ENCODE measurements at places on chromosomes 2 and 18. TPM values are rescaled to one million over a fixed set of nuclear protein-coding genes. Genes with fewer than 3 reads are reported as not detected.
A peak's percentile ranks its signal among the peaks of the same experiment; 100 is the strongest.

Gene SNORC
- 3.4 TPM for total RNA-seq

Gene PLCD4
- 0.28 TPM for total RNA-seq

Gene CDKL4
- total RNA-seq: 0.46 TPM

Gene SKA1
- total RNA-seq: 15.7 TPM

Gene XIRP2
- 0.87 TPM for total RNA-seq

Gene CD8A
- 0.44 TPM for total RNA-seq

Gene SKOR2
- total RNA-seq: 0.34 TPM

GRCh38 chr18:42176599-42176998 is 221.6 kb downstream of the PIK3C3 start:
- DNase-seq: no peak

- DNase-seq: no peak
Observed at GRCh38 chr18:2894131-2894840, 47.5 kb downstream of the EMILIN2 start.

DNA sequence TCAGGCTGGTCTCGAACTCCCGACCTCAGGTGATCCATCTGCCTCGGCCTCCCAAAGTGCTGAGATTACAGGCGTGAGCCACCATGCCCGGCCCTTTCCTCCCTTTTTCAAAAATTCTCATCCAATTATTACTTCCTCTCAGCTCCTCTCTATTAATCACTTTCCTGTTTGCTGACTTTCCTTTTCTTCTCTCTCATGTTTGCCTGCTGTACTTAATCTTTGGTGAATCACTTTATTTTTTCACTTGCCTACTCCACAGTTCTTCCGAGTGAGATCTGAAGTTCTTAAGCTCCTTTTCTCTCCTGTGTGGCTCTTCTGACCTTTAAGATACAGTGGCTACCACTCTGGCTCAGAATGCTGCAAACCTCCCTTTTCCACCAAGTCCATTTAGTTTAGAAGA is 126.3 kb upstream of the SERTAD2 start:
- no peak for DNase-seq

DNA sequence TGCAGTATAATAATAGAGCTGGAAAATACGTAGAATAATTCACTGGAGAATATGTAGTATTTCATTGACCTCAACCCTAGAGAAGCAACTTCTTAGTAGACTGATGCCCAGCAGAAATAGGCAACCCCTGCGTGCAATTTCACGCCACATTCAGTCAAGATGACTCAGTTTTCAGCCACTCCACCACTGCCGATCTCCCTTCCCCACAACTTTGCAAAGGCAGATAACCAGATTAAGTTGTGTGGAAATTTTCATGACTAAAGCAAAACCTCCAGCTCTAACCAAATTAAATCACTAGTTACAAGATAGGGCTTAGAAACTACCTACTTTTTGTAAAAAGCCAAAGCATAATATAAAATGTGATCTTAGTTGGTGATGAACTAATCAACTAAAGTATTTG is 63.3 kb upstream of the STK17B start:
- DNase-seq: no peak

GRCh38 chr2:26576565-26577441 is 64.4 kb downstream of the CIB4 start:
- DNase-seq: no peak

GRCh38 chr2:196925768-196926561 is 542 bp downstream of the PGAP1 start:
- peak; percentile 35 for DNase-seq

DNA sequence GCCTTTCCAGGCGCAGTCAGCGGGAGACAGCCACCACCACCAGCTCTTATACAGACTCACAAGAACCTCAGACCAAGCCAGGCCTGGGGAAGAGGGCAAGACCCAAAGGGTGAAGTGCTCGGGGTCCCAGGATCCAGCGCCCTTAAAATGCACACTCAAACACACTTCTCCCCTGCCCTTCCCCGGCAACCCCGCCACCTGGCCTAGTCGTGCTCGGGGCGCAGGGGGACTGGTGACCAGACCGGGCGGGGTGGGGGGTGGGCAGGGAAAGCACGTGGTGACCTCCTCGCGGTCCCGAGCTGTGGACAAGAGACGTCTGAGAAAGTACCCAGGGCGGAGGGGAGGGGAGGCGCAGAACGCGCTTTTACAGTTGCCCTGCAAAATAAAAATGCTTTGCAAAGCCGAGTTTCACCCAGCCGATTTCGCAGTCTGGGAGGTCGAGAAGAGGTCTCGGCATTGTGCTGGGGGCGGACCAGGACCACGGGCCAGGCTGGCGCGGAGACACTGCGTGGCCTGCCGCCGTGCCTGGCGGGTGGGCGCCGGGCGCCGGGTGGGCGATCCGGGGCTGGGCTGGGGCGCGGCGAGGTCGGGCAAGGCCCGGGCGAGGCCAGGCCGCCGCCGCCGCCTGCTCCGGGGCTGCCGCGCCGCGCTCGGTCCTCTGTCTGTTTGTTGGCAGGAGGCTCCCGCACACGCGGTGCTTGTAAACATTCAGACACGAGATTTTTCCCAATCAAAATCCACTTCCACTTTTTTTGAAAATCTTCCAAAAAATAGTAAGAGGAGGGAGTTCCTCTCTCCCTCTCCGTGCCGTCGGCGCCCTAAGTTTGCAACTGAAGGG is 2.0 kb downstream of the BCL11A start:
- peak; percentile 33 for DNase-seq

- no peak for DNase-seq
Observed at GRCh38 chr18:25518716-25519053, 166.7 kb upstream of the ZNF521 start.

DNA sequence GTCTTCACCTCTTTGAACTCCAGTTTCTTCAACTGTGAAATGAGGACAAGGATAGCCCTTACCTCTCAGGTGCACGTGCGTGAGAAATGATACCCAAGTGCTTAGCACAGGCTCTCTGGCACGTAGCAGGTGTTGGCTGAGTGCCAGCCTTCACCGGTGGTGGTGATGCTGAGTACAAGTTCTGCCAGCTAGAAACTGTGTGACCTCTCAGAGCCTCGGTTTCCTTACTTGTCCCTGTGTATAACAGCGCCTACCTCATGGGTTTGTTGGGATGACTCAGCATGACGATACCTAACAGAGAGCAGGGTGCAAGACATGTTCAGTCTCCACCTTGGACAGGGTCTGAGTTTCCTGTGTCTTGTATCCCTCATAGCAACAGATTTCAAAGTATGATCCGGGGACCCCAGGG is 205.1 kb downstream of the TNS1 start:
- DNase-seq: no peak

DNA sequence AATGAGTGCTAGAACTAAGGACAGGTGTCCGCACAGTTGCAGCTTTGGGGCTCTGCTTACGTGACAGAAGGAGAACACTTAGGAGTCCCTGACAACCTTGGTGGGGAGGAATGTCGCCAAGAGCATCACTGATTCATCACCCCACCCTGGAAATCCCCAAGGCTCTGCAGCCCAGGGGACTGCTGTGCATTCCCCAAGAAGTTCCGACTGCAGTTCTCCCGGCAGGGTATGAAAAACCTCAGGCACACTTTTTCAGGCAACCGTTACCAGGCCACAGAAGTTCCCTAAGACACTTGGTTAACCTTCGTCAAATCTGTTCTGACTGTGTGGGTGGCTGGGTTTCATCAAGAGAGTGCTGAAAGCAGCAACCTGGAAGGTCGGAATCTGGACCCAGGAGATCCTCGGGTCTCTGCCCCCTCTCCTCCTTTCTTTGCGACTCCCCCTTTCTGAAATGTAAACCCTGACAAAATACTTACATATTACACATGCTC is 192.1 kb upstream of the CXCR4 start:
- no peak for DNase-seq

GRCh38 chr2:132782176-132782783 is 112.3 kb upstream of the LYPD1 start:
- no peak for DNase-seq

DNA sequence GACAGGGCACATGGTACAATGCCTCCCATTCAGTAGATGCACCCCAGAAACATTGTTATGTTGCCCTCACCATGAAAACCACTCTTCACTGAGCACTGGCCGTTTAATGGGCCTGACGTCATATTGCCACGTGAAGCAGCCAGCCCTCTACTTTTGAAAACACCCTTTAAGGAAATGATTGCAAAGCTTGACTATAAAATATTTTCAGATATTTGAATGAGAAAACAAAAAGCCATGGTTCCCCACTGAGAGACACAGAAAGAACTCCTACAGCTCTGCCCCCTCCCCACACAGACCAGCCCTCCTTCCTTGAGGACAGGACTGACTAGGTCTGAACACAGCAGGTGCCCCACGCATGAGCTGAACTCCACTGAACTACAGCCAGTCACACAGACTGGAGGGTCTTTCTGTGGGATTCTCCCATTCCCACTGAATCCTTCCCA is 349.1 kb downstream of the ANAPC1 start:
- DNase-seq: no peak

- no peak for DNase-seq
Observed at GRCh38 chr18:46034230-46034629, 37.8 kb downstream of the PSTPIP2 start.

DNA sequence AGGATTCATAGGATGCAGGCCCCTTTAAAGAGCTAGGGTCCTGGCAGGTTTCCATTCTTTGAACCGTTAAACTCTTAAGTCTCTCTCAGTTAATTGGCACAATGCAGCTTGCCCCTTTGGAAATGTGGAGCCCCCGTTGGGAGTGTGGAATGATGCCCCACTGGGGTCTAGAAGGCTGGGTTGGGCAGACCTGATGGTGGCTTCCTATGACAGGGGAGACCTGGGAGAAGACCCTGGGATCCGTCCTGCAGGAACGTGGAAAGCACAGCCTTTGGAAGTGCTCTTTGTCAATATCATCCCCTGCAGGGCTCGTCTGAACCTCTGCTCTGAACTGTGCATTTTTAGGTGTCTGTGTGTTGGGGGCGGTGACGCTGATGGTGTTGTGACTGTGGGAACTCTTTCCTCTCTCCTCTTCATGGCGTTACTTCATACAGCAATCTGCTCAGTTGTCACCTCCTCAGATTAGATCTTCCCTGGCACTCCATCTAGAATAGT is 190.6 kb downstream of the MYCN start:
- no peak for DNase-seq

GRCh38 chr18:35024965-35025364 is 16.2 kb upstream of the MAPRE2 start:
- DNase-seq: no peak

DNA sequence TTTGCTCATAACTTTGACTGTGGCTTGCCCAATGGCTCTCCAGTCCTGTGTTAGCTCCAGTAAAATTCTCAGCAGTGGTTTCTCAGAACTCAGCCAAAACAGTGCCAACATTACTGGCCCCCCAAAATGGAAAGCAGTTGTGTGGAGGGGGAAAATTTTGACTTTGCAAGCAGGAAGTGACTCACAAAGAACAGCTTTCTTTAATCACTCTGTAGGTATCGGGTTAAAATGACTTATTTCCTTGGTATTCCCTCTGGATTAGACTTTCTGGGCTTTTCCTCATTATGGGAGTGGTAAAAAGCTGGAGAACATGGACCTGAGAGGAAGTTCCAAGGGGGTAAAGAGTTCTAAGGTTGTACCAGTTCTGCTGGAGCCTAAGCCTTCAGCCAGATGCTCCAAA is 175.7 kb upstream of the RND3 start:
- no peak for DNase-seq

- peak; percentile 57 for DNase-seq
Observed at GRCh38 chr2:62197011-62197924, 1.4 kb downstream of the B3GNT2 start.

GRCh38 chr2:88596141-88596830 is 31.0 kb downstream of the EIF2AK3 start:
- no peak for DNase-seq

DNA sequence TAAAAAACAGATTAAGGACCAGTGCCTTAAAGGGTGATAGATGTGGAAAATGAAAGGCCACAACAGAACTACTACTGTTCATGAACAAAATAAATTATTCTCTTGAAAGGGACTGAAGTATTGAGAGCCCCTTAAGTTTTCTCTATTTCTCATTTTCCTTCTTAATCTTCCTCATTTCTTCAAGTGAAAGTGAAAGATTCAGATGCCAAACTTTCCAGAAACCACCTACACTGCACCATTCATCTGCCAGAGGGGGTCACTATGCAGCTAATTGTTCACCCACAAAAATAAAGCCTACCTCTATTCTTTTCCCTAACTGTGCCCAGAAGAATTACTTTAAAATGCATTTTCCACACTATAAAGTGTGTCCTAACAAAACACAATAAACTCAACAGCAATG is 140.1 kb downstream of the NR4A2 start:
- no peak for DNase-seq

DNA sequence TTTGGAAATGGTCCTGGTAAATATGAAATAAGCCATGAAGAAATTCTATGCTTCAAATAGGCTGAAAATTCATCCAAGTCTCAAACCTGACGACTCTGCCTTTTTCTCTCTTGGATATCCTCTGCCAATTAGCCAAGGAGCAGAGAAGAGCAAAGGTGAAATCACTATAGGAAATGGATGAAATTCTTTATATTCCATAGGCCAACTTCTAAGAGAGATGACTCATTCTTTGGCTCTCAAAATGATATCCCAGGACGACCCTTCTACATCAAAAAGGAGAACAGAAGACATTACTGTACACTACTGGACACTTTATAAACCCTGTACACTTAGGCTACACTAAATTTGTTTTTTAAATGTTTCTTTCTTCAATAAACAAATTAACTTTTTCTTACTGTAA is 22.7 kb downstream of the PDE1A start:
- no peak for DNase-seq

GRCh38 chr2:193845604-193846003 is 1650.9 kb upstream of the TMEFF2 start:
- DNase-seq: no peak

DNA sequence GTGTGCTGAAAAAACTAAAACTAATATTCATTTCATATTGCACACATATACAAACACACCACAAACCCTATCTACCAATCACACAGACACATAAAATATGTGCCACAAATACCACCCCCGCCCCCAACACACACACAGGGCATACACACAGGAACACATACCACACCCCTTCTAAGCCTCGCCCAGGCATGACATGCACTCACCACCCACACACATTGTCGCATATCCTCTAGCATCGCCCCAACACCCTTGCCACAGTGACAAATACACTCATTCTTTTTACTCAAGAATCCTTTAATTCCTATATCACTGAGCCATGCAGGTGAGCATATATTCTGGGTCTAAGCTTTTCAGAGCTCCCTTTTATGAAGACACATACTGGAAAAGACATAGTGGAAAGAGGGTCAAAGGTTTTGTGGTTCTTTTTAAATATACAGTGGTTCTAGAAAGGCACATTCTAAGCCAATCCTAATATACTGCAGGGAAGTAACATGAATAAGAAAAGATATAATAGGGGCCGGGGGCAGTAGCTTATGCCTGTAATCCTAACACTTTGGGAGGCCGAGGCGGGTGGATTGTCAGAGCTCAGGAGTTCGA is 24.5 kb upstream of the LCLAT1 start:
- DNase-seq: no peak
